Stimulated activated CD4-positive, alpha-beta T cell treated with anti-CD3 and anti-CD28 coated beads, Interleukin-2, amount 100 ng/mL, for 24 hours (primary cell): ENCODE measurements at places on chromosomes 2 and 18.

DNA sequence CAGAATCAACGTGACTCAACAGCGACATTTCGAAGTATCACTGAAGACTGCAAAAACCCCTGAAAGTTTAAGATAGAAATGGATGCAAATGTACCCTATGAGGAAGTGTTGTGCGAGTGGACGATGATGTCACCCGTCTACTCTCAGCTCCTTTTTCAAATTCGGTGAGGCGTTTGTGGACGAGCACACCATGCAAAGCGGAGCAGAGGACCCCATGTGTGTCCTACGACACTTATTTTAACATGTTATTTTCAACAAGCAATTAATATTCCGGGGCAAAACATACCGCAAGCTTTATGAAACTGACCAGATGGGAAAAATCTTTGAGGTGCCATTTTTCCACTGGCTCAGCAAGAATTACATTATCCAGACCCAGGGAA is 2.0 kb downstream of the PXDN start:
- no peak for DNase-seq

DNA sequence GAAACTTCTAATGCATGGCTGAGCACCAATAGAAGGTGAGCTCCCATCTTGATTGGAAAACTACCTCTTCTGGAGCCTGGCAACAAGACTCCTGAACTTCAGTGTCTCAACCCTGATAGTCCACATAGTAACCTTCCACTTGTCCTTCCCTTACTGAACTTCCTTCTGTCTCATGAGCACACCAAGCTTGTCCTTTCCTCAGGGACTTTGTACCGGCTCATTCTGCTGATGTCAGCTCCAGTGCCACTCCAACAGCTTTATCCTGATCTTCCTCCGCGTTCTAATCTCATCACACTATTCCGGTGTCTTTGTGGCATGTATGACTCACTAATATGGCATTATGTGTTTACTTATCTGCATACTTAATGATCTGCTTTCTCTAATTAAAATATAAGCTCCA is 862.0 kb upstream of the ID2 start:
- DNase-seq = no peak

- no peak for DNase-seq
These were observed 78.3 kb upstream of the CHST9 start for GRCh38 chr18:27263369-27263768.

DNA sequence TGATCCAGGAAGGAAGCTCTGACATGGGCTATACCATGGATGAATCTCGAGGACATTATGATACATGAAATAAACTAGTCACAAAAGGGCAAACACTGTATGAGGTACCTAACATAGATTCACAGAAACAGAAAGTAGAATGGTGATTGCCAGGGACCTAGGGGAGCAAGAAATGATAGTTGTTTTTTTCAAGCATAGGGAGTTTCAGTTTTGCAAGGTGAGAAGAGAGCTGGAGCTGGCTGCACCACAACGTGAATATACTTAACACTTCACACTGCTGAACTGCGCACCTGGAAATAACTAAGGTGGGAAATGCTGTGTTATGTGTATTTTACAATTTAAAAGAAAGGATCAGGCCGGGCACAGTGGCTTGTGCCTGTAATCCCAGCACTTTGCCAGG is 13.2 kb upstream of the AGAP1 start:
- DNase-seq = no peak

- DNase-seq = no peak
These were observed 234.3 kb downstream of the OSR1 start for GRCh38 chr2:19124135-19124534.

DNA sequence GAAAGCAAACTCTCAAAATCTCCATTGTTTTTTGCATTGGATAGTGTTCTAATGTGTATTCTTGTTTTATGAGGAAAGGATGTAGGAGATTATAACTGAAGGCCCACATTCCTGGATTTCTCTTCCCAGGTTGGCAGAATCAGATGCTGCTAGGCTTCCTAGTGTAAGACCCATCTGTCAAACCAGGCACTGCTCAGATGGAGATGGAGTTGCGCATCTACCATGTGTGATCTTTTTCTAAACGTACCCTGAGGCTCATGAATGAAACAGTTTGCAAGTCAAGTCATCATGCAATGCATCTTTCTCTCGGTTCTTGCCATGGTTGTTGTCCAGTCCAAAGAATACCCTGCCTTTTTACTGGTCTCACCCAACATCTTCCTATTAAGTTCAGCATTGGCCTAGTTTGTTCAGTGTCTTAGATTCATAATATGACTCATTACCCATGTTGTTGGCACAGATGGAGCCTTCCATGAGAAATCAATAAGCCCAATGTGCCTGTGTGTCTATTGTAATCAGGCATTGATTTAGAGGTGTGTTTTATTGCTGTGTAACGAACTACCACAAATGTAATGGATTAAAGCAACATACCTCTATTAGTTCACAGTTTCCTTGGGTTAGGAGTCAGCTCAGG is 127.4 kb downstream of the NYAP2 start:
- no peak for DNase-seq

- no peak for DNase-seq
These were observed 79.4 kb upstream of the TMEM200C start for GRCh38 chr18:5974696-5975095.

DNA sequence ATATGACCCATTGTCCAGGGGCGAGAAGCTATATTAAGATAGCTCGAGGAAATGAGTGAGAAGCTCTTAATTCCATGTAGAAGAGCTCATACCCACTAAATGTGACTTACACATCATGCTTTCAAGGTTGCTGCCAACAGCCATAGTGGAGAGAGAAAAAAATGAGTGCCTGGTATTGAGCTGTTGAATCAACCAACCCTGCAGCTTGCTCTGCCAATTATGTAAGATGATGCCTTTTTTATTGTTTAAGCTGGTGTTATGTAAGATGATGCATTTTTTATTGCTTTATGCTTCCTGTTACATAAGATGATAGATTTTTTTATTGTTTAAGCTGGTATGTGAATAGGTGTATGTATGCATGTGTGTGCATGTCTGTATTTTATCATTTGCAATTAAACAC is 228.2 kb downstream of the CCDC178 start:
- DNase-seq = no peak

DNA sequence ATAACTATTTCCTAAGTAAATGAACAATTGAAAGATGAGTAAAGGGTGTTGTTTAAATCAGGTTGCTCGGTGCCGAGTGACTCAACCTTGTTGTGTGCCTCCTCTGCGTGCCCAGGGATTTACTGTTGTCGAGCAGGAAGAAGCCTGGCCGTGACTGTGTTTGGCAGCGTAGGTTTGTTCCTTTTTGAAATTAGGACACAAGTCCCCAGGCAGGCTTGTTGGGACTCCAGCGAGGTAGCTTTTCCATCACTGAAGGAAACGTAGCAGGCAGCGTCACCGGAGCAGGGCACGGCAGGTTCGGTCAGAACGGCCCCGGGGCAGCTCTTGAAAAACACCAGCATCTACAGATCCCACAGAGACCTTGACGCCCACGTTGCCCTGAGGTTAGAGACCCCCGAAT is 48.6 kb downstream of the TMEM18 start:
- DNase-seq = no peak

DNA sequence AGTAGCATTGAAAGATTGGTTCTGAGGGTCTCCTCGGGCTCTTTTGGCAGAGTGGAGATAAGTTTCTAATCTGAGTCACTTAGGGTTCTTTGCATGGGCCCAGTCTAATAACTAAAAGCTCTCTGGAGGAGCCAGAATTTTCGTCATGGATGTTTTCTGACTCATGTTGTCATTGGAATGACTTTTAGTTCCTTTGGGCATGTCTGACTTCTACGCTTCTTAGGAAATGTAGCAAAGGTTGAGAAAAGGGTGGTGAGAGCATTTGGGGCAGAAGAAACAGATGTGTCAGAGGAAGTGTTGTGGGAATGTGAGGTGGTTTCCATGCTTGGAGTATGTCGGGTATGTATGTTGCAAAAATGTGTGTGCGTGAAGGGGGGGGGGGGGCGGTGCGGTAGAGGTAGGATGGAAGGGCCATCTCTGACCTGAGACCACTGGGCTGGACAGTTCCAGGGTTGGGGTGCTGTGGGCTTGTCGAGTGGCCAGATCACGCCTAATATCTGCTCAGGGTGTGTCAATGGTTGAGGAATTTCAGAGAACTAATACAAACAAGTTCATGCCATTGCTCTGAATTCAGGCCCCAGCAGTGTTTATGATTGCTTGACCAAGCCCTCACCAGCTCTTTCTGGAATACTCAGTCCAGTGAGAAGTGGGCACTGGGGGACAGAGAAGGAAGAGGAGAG is 26.9 kb downstream of the KLHL29 start:
- no peak for DNase-seq

GRCh38 chr2:96800061-96801004 is 15.7 kb upstream of the CNNM3 start:
- DNase-seq = no peak

- no peak for DNase-seq
These were observed 9.7 kb downstream of the UCN start for GRCh38 chr2:27298391-27299080.

DNA sequence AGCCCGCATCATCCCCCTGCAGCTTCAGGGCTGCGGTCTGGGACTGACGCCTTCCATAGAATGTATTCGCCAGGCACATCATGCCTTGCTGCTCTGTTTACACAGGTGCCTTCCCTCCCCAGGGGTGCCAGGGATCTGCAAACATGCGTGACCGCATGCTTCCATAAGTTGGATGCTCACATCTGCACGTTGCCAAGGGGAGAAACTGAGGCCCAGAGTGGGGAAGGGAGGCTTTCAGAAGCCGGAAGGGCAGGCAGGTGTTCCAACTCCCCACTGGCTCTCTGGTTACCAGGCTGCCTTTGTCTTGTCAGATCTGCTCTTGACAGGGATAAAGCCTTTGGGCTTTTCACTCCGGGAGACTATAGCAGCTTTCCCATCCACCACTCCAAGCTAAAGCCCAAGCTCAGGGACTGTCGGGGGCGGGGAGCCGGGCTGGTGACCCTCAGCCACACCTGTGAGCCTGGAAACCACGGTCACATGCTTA is 125.8 kb upstream of the TNP1 start:
- DNase-seq = no peak

DNA sequence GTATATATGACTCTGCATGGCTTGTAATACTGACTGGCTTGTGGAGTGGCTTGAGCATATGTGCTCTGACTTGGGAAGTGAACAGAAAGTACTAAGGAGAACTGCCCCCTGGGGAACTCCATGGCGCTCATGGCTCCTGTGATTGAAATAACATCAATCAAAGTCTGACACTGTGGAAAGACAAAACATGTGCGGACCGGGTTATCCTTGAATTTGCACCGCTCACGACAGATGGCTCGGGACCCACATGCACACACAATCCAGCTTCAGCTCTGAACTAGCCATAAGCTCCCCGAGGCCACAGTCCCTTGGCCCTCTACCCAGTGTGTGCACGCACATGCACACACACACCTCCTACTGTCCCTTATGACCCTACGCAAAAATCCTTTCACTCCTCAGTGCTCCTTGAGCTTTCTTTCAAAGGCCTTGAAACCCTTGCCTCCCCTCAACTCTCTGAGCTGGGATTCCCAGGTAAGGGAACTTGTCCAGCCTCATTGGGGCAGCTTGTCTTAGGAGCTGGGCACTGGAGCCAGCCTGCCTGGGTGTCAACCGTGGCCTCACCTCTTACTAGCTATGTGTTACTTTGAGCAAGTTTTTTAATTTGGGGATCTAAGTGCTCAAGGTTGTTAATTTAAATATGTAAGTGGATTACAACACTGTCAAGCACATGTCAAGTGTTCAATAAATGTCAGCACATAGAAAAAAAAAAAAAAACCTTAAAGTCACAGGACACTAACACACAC is 43.6 kb downstream of the MRPS5 start:
- DNase-seq = no peak

- no peak for DNase-seq
These were observed 81.4 kb downstream of the DCDC2C start for GRCh38 chr2:3784731-3785130.

DNA sequence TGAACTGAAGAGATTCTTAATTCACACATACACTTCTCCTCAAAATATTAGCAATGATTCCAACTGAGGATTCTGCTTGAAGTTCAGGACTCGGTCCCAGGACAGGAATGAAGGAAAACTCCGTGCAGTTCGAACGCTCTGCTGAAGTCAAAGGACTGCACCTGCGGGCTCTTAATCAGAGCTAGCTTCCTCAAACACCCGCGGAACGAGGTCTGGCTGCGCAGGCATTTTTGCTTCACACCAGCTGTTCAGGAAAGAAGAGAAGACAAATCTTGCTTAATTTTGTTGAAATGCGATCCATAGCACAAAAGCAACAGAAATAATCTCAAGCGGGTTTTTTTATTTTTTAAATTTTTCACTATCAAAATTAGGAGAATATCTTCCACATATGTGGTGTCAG is 175.6 kb downstream of the LAMA1 start:
- DNase-seq = no peak

- DNase-seq = no peak
These were observed 228.6 kb upstream of the LINC00305 start for GRCh38 chr18:64377446-64377845.

DNA sequence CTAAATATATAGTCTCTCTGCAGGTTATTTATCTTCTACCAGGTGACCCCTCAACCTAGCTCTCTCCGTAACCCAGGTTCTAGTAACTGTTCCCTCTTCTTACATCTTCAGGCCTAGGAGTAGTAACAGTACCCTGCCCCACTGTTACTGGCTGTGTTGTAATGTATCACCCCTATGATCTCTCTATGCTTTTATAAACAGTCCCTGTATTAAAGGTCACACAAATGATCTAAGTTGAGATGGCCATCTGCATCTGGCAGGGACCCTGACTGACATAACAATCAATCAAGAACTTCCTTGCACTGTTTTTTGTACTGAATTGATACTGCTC is 219.7 kb upstream of the STK17B start:
- DNase-seq = no peak

DNA sequence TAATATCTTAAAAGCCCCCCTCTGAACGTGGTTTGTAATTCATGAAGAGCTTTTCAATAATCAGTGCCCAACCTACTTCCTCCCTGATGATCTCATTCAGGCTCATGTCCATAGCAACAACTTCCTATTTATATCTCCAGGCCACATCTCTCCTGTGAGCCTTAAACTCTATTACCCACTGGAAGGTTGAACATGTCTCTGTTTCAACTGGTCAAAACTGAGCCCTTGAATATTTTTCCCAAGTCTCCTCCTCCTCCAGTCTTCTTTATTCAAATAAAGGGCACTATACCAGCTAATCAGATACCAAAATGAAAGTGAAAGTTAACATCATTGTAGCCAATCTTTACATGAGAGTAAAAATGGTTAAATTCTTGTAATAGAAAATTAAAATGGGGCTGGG is 63.7 kb upstream of the ITGA4 start:
- no peak for DNase-seq

- no peak for DNase-seq
These were observed 24.4 kb upstream of the GPR39 start for GRCh38 chr2:132392221-132392620.

DNA sequence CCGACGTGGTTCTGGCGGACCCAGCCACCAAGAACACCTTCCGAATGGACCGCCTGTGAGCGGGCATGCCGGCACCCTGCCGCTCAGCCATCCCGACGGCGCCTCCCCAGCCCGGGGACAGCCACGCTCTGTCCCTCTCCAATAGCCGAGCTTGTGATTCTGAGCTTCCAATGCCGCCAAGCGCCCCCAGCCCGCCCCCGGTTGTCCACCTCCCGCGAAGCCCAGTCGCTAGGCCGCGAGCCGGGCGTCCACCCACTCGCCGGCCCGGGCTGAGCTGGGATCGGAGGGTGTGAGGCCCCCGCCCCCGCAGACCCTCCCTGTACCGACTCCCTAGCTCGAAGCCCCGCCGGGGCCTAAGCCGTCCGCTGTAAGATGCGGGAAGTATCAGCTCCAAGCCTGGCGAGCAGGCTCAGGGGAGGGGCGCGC is 1195.1 kb upstream of the CHAC2 start:
- no peak for DNase-seq

GRCh38 chr2:210768329-210768910 is 212.0 kb downstream of the CPS1 start:
- no peak for DNase-seq

- no peak for DNase-seq
These were observed 25.4 kb upstream of the MAP2 start for GRCh38 chr2:209398463-209398862.
